ENCODE measurements at places on chromosomes 7 and 10. TPM values are rescaled to one million over a fixed set of nuclear protein-coding genes. Genes with fewer than 3 reads are reported as not detected.
A peak's percentile ranks its signal among the peaks of the same experiment; 100 is the strongest.

- peak; percentile 56 for DNase-seq
Observed at GRCh38 chr10:22606164-22606614, 108.2 kb downstream of the PIP4K2A start.

DNA sequence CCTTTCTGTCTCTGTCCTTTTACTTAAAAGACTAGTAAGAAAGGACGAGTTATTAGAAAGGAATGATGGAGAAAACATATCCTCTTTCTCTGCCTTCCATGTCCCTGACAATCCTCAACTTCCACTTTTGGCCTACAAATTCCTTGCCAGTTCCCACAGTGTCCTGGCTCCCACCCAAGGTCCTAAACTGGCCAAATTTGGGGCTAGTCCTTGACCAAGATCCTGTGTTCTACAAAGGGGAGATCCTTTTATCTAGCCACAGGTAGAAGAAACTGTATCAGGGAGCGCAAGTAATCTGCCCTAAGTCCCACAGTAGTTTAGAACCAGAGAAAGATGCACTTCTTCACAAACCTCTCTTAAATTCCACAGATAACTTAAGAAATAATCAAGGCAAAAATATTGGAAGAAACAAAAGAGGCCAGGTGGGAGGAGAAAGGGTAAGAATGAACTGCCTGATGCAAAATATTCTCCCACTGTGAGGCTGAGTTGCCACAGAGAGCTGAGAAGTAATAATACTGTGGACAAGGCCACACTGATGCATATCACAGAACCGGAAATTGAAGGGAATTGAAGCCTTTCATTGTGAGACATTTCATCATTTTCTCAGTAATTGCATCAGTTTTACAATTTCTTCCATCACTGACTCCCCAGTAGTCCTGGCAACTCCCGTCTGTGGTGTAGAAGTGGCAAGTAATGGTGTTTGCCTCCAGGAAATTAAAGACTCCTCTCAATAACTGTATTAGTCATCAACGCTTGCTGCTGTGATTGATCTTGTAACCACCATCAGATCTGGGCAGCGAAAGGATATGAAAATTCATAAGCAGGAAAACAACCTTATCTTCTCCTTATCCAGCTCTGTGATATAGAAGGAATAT, 47.2 kb downstream of the DNAJC12 start:
- DNase-seq, result no peak

GNG11 gene
- 6.2 TPM for total RNA-seq

- DNase-seq, result no peak
Observed at GRCh38 chr7:133650069-133650468, 397.2 kb downstream of the EXOC4 start.

GRCh38 chr10:29199339-29199738, 89.5 kb upstream of the LYZL1 start:
- DNase-seq, result no peak

HOXA10 gene
- 19.8 TPM for total RNA-seq

DNA sequence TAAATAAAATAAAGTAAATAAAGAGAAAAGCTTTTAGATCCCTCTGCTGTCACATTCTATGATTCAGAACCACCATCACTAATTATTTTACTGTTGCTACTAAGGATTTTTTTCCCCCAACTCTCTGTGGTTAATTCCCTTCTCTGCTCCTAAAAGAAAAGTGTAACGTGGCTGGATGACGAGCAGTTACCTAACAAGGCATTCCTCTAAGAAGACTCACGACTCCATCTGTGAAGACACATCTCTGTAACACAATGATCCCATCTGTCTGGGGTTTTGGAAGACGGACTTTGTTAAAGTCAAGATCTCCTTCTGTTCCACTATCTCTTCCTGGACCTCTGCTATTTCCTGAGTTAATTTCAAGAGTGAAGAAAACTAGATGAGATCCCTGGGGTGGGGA, 179.9 kb downstream of the SFMBT2 start:
- DNase-seq, result no peak

- DNase-seq, result no peak
Observed at GRCh38 chr10:125783408-125783807, 7.8 kb upstream of the MMP21 start.

IDE gene
- total RNA-seq, result 22.1 TPM

PIP gene
- not detected for total RNA-seq

DNA sequence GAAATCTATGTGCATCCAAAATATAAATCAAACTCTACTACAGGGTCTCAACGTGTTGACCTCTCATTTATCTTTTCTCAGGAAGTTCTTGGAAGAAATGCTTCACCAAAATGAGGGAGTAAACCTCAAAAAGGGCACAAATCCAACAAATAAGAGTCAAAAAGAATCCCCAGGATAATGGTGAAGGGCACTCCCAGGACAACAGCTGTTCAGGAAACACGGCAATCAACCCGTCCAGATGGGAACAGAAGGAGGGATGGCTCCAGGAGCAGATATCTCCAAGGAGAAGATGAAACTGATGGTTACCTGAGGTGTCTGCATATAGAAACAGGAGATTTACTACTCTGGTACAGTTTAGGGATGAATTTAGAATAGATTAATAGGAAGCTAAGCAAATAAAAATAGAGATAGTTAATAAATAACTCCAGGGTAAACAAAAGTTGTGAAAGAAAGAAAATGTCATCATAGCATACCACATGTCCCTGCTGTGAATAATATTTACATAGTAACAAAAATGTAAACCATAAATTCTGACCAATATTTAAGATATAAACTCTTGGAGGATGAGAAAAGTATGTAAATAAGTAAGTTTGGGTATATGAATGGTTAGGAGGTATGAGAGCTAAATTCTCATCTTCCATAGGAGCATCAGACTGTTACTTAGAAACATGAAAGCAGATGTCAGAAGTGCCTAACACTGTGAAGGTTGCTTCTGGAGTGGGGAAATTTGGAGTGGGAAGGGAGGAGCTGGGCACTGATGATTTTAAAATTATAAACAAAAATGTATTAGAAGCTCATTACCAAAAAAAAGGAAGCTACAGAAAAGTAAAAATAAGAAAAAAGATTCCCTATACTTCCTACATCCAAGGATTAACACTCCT, 237.5 kb upstream of the HPS1 start:
- no peak for DNase-seq

- no peak for DNase-seq
Observed at GRCh38 chr7:47661051-47661714, 79.3 kb upstream of the TNS3 start.

FAM25A gene
- not detected for total RNA-seq

SCART1 gene
- 1.6 TPM for total RNA-seq

- DNase-seq, result no peak
Observed at GRCh38 chr10:86937502-86938154, 19.8 kb downstream of the MMRN2 start.

DNA sequence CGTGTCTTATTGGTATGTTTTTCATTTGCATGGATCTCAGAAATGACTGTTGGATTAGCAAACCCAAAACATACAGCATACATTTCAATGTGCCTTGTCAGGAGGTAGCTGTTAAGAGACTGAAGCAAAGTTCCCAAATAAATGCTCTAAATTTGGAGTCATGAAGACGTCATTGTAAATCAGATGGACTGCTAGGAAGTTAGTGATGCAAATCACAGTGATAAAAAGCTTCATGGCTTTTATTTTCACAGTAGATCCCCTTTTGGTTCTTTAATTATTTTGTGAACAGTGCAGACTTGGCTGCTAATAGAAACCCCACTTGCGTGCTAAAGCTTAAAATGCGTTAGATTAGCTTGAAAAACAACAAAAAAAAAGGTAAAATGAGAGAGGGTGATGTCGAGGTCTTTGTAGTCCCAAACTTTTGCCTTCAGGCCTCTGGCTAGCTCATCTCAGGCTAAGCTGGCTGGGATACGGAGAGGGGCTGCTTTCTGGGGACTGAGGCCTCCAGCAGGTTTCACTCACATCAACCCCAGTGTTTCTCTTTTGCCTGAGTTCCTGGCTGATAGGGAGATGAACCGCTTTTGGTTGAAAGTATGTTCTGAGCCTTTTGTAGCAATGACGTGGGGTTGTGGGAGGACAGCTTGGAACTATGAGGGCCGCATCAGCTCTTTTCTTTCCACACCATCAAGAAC, 107.1 kb upstream of the CDCA7L start:
- no peak for DNase-seq

- DNase-seq, result no peak
Observed at GRCh38 chr7:14000247-14000646, 10.8 kb upstream of the ETV1 start.

ITGB8 gene
- 3.0 TPM for total RNA-seq

PPIF gene
- total RNA-seq, result 49.5 TPM

DNA sequence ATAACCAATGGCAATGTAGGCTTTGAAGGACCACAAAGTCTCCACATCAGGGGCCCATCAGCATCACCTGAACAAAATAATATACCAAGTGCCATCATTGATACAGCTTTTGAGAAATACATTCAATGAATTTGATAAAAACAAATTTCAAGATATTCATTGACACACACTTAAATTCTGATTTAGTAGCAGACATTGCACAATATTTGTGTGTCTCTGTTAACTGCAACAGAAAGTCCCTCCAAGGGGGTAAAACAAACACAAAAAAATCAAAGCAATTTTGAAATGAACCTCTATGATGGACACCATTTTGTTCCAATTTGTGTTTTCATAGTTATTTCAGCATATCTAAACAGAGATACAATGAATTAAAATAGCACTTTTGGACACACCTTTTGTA, 86.8 kb upstream of the RSU1 start:
- DNase-seq, result no peak

MLXIPL gene
- total RNA-seq, result 17.3 TPM

- DNase-seq, result peak; percentile 61
Observed at GRCh38 chr10:3805791-3806461, 20.9 kb upstream of the KLF6 start.

ZMIZ1 gene
- total RNA-seq, result 68.0 TPM

VAX1 gene
- total RNA-seq, result not detected

- no peak for DNase-seq
Observed at GRCh38 chr7:129652914-129653313, 41.4 kb downstream of the NRF1 start.

DNA sequence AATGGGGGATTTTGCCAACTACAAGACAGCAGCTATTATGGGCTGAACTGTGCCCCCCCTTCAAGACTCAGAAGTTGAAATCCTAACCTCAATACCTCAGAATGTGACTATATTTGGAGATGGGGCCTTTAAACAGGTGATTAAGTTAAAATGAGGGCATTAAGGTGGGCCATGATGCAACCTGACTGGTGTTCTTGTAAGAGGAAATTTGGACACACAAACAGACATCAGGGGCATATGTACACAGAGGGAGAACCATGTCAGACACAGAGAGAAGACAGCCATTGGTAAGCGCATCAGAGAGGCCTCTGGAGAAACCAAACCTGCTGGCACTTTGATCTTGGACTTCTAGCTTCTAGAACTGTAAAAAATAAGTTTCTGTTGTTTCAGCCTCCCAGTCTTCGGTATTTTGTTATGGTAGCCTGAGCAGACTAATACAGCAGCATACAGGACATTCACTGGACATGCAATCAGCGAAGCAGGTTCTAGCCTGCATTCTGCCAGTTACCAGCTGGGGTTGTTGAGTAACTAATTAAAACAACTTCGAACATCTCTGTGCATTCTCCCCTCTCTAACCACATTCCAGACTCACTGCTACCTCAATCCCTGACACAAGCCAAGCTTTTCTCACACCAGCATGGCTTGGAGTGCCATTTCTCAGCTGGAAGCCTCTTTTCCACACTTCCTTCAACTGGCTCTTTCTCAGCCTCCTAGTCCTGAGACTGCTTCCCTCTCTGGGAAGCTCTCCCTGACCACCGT, 141.4 kb downstream of the DOCK4 start:
- no peak for DNase-seq

DNA sequence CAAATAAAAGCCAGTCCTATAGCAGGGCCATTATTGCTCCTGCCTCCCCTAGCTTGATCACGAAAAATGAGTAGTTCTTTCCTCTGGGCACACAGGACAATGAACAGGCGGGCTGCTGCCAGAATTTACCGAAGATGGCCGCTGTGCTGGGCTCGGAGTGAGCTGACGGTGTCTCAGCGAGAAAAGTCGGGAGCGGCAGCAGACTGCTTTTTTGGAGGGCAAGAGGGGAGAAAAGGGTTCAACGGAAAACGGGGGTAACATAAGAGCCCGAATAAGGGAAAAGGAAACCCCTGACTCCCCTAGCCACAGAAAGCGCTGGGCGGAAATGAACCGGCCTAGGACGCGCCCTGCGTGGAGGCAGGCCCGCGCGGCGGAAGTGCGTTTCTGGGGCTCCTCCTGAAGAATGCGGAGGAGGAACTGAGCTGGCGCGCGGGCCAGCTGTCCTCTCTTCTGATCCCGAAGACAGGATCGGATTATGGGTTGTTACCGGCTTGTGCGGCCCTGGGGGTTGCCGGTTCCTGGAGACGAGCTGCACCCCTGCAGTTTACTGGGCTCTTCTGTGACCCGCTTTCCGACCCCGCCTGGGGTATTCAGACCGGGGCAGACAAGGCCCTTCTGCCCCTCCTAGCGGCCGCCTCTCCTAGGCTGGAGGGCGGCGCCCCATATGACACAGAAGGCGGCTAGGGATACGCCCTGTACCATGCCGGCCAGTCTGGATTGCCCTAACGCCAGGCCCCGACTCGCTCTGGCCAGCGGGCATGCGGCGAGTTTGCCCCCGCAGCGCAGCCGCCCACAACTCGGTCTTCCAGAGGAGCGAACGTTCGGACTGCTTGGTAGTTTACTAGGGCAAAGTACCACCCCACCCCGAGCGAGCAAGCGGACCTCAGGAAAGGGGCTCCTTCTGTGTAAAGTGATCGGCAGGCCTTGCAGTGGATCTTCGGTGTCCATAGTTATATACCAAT, 30.1 kb upstream of the KMT2E start:
- DNase-seq, result peak; percentile 91

DNA sequence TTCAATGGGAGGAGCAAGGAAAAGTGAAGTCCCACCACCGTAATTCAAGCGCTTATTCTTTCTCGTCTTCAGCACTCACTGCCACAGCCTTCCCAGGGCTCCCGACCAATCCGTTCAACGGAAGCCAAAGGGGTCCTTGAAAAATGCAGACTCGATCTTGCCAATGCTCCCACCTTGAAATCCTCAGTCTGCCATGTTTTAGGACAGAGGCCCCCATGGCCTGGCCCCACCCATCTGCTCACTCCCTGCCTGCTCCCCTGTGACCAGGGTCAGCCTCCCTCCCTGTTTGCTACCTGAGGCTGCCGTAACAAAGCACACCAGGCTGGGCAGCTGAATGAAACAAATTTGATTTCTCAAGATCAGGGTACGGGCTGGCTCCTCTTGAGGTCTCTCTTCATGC, 3.0 kb upstream of the DNAAF5 start:
- no peak for DNase-seq

LRRC18 gene
- not detected for total RNA-seq

PNLIPRP1 gene
- not detected for total RNA-seq

ATOH7 gene
- total RNA-seq, result not detected

DNA sequence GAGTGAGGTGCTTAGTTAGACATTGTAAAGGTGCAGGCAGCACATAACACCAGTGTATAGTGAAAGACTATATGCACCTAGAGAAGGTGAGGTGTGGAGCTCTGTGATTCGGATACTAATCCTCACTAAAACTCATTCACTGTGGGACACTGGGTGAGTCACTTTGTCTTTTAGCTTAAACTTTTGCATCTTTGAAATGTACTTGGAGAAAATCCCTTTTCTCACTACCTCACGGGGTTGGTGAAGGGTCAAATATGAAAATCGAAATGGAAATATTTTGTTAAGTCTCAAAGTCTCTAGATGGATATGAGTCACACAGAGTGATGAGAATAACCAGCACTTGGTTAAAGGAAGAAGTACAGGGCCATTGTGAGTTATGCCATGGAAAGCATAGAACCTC, 38.0 kb downstream of the MDFIC start:
- DNase-seq, result no peak

All from transverse colon (tissue), 4 donors.